ENCODE measurements at places on chromosomes 13 and 19.
A peak's percentile ranks its signal among the peaks of the same experiment; 100 is the strongest.

DNA sequence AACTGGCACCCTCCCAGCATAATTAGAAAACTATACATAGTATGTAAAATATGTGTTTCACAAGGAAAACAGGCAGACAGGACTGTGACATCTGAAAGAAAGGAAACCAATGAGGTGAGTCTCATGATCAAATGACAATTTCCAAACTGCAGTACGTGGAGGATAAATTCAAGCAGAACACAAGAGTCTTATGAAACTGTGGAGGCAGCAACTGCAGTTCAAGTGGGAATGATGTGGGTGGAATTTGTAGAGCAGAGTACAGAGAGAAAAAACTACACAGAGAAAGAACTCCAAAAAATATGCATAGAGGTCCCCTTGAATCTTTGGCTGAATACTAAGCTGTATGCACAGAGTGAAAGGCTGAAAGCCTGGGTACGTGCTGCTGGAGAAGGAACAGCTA is 9.7 kb downstream of the SIGLEC6 start:
- DNase-seq, result no peak

DNA sequence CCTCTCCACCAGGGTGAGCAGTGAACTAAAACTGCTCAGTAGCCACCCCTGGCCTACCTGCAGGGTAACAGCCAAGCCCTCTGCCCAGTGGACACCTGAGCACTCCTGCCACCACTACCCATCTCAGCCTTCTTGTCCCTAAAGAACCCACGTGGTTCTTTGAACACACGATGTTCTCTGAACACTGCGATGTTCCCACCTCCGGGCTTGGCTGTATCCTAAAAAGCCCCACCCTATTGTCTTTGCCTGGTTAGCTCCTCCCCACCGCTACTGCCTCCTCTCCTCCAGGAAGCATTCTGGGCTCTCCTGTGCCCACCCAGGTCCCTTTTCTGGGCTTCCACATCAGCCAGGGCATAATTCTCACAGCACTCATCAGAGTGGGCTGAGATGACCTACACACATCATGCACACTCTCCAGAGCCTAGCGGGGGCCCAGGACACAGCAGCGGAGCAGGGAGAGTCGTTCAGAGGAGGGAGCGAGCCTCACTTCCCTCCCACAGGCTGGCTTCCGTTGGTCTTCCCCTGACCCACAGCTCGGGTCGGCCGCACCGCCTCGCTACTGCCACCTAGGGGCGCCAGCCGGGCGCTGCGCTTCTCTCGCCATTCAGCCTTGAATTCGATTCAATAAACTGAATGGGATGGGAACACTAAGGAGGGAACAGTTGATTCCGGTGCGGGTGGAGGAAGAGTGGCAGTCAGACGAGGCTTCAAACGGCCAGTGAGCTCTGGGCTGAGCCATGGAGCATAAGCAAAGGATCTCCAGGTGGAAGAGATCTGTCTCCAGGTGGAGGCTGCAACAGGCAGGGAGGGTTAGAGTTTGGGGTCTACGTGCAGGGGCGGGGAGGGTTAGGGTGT is 3.2 kb downstream of the ELAVL1 start:
- peak; percentile 72 for DNase-seq

DNA sequence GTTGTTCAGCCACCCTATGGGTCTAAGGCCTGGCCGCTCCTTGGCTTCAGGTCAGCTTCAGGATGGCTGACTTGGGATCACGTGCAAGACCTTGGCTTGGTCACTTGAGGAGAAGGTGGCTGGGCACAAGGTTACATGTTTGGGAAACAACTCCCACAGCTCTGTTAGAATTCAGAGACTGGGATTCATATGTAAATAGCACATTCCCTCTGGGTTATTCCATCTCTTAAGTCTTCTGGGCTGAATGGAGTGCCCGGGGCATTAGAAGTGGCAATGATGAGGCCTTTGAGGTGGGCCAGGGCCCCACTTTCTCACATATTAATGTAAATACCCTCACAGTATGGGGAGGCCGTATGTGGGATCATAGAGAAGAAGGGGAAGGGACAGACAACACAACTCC is 150.9 kb downstream of the EFNB2 start:
- no peak for DNase-seq

DNA sequence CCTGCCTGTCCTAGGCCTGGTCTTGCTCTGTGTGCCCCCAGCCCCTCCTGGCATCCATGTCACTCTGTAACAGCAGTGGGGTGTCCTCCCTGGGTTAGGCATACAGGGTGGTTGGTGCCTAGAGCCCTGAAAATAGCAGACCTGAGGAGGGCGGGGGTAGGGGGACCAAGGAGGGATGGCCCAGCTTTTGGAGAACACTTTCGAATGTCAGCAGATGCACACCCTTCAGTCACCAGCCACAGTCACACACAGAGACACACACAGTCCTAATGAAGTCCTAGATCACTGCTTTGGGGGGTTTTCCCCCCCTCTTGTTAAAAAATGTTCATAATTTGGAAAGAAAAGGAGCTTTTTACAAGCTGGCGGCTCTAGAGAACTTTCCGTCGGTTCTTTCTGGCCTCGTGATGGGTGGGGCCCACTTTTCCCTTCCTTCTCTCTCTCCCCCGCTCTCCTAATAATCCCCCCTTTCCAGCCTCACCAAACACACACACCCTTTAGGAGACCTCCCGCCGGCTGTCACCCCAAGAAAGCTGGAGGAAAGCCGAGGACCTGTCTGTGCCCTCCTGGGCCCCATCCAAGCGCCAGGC is 47.9 kb downstream of the LYL1 start:
- no peak for DNase-seq

DNA sequence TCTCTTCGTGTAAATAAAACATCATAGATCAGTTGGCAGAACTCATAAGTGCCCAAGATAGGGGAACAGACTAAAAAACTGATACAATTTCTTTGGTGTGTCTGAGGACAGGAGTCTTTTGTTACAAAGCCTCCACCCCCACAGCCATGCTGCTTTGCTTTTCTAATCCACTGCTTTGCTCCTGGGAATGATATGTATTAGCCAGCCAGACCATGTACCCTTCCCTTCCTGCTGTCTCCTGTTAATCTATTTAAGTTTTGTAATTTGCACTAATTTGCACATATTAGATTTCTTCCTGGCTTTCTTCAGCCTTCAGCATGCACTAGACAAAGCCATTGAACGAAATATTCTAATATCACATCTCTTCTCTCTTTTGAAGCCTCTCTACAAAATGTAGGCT is 130.5 kb downstream of the MAB21L1 start:
- DNase-seq, result no peak

- DNase-seq, result no peak
Observed at GRCh38 chr13:48731957-48732569, 78.3 kb downstream of the CYSLTR2 start.

DNA sequence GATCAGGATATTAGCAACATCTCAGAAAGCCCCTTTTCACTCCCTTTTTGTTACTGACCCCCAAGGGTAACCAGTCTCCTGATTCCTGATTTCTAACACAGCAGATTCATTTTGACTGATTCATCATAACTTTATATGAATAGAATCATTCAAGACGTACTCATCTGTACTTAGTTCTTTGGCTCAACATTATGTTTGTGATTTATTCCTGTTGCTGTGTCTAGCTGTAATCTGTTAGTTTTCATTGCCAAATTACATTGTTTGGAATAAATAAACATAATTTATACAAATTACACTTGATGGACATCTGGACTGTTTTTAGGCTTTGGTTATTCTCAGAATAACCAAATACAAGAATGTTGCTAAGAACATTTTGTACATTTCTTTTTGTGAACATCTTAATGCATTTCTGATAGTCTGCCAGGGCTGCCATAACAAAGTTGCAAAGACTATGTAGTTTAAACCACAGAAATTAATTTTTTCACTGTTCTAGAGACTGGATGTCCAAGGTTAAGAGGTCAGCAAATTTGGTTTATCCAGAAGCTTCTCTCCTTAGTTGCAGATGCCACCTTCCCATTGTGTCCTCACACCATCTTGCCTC is 62.8 kb upstream of the EDNRB start:
- DNase-seq, result no peak

GRCh38 chr19:16224293-16225045 is 26.8 kb downstream of the AP1M1 start:
- no peak for DNase-seq

DNA sequence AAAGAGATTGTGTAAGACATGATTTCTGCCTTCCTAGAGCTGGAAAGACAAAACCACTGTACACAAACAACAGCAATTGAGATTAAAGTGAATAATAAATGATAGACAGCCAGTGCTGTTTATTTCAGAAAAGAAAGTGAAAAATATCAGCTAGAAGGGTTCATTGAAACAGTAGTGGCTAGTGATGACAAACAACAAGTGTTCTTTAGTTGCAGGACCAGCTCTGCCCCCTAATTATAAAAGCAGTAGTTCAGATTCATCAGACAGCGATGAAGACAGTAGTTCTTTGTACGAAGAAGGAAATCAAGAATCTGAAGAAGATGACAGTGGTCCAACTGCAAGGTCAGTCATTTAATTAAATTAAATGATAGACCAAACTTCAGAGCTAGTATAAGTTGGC is 14.8 kb downstream of the GPALPP1 start:
- DNase-seq, result peak; percentile 83

Measured in COLO829 (cell line).